CMK (cell line): ENCODE measurements at places on chromosomes 16 and 17.

- DNase-seq = no peak
Measured at GRCh38 chr17:81388091-81388611, 7.1 kb upstream of the BAHCC1 start.

DNA sequence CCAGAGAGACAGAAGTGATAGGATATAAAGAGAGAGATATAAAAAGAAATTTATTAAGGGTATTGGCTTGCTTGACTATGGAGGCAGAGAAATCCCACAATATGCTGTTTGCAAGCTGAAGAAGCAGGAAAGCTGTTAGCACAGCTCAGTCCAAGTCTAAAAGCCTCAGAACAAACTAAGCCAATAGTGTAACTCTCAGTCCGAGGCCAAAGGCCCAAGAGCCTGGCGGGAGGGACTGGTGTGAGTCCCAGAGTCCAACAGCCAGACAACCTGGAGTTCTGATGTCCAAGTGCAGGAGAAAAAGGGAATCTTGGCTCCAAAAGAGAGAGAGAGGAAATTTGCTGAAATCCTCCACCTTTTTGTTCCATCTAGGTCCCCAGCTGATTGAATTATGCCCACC is 30.3 kb upstream of the NACA2 start:
- DNase-seq = no peak

- DNase-seq = peak; percentile 58
Measured at GRCh38 chr17:28371245-28372202, at the start of gene SARM1. Gene SARM1 (plus strand): TSS chr17:28371694. CDS start chr17:28372033, 339 bp downstream.

- no peak for DNase-seq
Measured at GRCh38 chr17:20053361-20053964, 44.3 kb downstream of the SPECC1 start.

GRCh38 chr16:8138666-8139065 is 451.6 kb downstream of the TMEM114 start:
- DNase-seq = no peak

- no peak for DNase-seq
Measured at GRCh38 chr16:19071811-19072777, 4.7 kb downstream of the COQ7 start.

DNA sequence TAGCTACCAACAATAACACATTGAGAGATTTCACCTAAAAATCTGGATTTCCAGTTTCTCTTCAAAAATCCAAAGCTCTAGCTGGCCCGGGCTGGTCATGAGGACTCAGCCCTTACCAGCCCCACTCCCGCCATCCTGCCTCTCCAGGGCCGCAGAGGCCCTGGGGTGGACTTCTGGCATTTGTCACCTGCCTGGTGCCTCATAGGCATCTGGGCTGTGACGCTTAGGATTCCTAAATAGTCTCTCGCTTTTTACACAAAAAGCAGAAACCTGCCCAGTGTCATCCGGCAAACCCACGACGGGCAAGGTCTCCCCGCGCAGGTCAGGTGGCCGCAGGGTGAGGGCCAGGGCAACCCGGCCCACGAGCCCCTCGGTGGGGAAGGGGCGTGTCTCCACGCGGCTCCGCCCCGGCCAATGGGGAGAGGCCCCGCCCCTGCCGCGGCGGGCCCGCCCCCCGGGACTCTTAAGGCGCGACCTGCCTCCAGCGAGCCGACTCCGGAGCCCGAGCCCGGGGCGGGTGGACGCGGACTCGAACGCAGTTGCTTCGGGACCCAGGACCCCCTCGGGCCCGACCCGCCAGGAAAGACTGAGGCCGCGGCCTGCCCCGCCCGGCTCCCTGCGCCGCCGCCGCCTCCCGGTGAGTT is at the start of gene VASN:
Gene VASN (plus strand): TSS at position 492 of the 644 bp plus-strand sequence. CDS start 9,030 bp downstream, outside the sequence.
- peak; percentile 72 for DNase-seq

GRCh38 chr16:51151435-51151960 is 428 bp upstream of the SALL1 start:
- no peak for DNase-seq

GRCh38 chr17:36855459-36855858 is 81.8 kb upstream of the LHX1 start:
- DNase-seq = no peak

DNA sequence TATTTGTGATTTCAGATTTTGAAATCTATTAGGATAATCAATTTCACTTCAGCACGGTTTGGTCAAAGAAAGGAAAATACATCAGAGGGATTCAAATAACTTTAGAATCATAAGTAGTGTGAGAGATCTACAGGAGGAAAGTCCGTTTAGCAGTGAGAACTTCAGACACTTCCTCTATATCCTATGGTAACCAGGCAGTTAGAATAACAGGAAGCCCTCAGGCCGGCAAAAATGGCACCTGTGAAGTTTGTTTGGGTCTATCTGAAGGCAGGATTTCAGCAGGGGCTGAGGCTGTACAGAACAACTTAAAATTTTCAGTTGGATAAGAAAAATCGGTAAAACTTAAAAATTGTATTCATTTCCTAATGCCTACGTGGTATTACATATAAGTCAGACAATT is 24.9 kb downstream of the KCNJ16 start:
- DNase-seq = no peak

GRCh38 chr17:57880086-57880456 is 30.2 kb upstream of the MRPS23 start:
- no peak for DNase-seq

GRCh38 chr16:13377143-13377542 is 475.7 kb downstream of the SHISA9 start:
- DNase-seq = no peak

DNA sequence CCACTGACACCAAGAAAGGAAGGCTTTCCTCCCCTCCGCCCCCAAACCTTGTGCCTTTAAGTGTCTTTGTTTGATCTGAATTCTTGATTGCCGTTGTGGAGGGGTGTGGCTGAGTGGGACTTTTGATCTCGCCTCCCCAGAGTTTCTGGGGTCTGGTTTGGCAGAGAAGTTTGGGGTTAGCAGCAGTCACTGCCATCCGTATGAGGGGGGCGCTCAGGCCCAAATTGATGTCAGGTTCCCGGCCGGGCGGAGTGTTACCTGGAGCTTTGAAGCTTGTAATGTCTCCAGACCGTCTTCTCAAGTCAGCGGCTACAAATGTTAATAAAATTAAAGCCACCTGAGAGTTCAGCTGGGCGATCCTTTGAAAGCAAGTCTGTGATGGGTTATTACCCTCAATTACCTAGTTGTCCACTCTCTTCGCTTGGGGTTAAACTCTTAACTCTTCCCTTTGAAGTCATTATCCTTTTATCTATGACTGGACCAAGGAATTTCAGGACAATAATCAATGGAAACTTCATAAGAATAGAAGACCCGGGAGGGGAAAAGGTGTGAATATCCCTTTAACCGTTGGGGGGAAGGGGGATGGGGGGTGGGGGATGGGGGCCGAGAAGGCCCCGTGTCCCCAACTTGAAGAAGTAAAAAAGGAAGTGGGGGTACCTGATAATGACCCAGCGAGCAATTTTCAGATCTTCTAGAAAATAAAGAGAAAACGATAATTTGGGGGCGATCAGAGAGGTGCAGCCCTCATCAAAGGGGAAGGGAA is 31.8 kb upstream of the AXIN2 start:
- no peak for DNase-seq

DNA sequence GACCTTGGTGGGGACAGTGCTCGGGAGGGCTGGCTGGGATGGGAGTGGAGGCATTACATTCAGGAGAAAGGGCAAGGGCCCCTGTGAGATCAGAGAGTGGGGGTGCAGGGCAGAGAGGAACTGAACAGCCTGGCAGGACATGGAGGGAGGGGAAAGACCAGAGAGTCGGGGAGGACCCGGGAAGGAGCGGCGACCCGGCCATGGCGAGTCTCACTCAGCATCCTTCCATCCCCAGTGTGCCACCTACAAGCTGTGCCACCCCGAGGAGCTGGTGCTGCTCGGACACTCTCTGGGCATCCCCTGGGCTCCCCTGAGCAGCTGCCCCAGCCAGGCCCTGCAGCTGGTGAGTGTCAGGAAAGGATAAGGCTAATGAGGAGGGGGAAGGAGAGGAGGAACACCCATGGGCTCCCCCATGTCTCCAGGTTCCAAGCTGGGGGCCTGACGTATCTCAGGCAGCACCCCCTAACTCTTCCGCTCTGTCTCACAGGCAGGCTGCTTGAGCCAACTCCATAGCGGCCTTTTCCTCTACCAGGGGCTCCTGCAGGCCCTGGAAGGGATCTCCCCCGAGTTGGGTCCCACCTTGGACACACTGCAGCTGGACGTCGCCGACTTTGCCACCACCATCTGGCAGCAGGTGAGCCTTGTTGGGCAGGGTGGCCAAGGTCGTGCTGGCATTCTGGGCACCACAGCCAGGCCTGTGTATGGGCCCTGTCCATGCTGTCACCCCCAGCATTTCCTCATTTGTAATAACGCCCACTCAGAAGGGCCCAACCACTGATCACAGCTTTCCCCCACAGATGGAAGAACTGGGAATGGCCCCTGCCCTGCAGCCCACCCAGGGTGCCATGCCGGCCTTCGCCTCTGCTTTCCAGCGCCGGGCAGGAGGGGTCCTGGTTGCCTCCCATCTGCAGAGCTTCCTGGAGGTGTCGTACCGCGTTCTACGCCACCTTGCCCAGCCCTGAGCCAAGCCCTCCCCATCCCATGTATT is 1.1 kb downstream of the CSF3 start:
- no peak for DNase-seq
